ENCODE measurements at places on chromosomes 4 and X. TPM values are rescaled to one million over a fixed set of nuclear protein-coding genes. Genes with fewer than 3 reads are reported as not detected.

The STARD8 gene
- polyA plus RNA-seq, result 11.4 TPM

The MSX1 gene
- 1.1 TPM for polyA plus RNA-seq

GRCh38 chrX:19514791-19515614 is at the start of gene MAP3K15:
Gene MAP3K15, minus strand, starts transcription at chrX:19515508. Its CDS starts 247 bp downstream, at chrX:19515261.
- DNase-seq, result no peak

GRCh38 chr4:38509551-38509950 is 154.4 kb upstream of the KLF3 start:
- DNase-seq, result no peak

GRCh38 chr4:41217374-41217773 is 3.0 kb upstream of the APBB2 start:
- DNase-seq, result no peak

The CLGN gene
- polyA plus RNA-seq, result 4.2 TPM

The KDR gene
- polyA plus RNA-seq, result 58.4 TPM

DNA sequence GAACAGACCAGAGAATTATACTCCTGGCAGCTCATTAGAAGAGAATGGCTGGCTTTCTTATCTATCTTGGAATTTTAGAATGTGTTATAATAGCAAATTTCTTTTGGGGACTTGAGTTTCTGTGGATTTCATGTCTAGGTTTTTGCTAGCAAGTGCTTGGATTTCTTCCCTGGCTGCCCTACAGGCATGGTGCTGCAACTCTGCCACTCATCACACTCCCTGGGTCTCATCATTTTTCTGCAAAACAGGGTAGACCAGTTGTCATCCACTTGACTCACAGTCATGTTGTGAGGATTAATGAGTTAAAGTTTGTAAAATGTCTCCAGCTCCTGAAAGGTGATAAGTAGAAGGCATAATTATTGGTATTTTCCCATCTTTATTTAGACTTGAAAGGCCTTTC is 60.7 kb upstream of the LCORL start:
- no peak for DNase-seq

- DNase-seq, result no peak
Observed at GRCh38 chr4:126541820-126542219, 1090.9 kb upstream of the INTU start.

- no peak for DNase-seq
Observed at GRCh38 chrX:129360175-129360574, 163.1 kb downstream of the SMARCA1 start.

The TMEM271 gene
- polyA plus RNA-seq, result not detected

DNA sequence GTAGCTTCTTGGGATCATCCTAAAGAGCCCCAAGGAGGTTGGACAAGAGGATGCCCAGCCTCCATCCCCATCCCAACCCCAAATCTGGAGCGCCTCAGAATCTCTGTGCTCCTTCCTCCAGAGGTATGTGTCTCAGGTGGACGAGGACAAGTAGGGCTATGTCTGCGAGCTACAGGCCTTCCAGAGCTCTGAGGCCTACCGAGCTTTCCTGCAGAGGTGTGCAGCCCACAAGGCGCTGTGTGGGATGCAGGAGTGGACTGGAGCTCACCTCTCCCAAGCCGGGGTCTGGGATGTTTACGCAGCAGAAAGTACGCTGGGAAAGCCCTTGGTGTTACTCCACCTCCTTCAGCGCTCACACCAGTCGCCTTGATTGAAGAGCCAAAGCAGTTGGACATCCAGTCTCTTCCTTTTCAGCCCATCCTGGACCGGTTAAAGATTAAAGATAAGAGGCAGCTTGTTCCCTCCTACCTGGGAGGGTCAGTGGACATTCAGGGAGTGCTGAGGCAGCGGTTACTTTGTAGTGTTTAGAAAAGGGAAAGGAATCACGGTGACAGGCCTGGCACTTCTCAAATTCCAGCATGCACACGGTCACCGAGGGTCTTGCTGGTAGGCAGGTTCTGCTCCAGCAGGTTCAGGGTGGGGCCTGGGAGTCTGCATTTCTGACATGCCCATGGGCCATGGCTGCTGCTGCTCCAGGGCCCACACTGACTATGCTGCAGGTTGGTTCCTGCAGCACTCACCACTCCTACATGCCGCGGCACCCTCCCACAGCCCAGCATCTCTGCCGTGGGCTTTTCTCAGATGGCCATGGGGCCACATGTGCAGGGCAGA is 29.5 kb upstream of the JAKMIP1 start:
- no peak for DNase-seq

GRCh38 chr4:141126769-141127168 is 6.5 kb downstream of the RNF150 start:
- no peak for DNase-seq

GRCh38 chr4:7209699-7210098 is 17.4 kb downstream of the SORCS2 start:
- no peak for DNase-seq

DNA sequence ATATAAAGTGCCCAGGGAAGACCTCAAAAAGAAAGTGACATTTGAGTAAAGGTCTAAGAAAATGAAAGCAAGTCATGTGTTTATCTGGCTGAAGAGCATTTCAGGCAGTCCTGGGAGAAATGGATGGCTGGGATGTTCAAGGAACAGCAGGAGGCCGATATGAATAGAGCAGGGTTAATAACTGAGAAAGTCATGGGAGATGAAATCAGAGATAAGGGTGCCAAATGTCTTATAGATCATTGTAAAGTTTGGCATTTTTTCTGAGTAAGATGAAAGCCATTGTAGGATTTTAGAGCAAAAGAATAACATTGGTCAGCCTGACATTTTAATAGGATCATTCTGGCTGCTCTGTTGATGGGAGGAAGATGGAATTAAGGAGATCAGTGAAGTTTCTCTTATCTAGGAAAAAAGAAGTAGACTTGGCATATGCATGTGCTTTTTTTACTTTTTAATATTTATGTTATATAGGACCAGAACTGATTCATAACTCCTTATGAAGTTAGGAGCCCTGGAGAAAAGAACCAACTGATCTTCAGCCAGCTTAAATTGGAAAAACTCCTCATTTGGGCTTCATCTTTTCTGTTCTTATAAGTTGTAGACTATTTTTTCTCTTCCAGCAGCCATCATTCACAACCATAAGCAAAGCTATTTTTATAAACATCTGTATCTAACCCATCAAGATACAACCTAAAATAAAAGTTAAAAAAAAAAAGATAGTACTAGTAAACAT is 18.6 kb downstream of the AIMP1 start:
- DNase-seq, result no peak

The FSTL5 gene
- polyA plus RNA-seq, result 2.7 TPM

The USP11 gene
- polyA plus RNA-seq, result 115 TPM

DNA sequence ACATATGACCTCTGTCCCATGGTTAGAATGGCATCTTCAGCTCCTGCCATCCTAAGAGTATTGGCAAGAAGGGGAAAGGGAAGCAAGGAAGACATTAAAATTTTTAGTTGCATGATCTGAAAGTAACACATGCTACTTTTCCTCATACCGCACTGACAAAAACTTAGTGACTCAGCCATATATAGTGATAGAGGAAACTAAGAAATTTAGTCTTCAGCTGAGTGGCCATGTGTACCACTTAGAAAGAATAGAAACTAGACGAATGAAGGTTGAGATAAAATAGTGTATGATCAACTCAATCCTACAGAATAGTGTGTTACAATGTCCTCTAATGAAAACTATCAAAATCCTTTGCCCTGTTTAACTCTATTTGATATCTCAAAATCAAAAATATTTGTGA is 164.1 kb downstream of the PPP3CA start:
- no peak for DNase-seq

DNA sequence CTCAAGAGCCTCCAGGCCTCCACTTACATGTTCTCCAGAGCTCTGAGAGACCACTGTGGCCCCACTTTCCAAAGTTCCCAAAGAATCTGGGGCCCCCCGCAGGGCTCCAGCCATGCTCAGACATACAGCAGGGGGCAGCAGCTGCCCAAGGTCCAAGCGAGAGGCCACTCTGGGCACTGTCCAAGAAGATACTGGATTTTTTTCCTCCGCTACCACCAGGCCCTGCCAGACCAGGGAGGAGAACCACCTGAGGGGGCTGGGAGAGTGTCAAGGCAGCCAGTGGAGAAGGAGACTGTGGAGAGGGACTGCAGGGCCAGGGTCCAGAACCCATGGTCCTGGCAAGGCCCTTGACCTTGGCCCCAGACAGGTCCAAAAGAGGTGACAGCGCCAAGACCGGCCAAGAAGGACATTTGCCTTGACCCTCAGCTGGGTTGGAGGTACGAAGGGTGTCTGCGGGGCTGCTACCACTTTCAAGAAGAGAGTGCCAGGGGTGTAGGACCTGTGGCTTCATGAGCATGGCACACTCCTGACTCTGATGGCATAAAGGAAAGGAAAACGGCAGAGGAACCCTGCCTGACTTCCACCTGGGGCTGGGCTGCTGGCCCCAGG is 5.3 kb downstream of the EMD start:
- no peak for DNase-seq

GRCh38 chr4:10490996-10491395 is 33.8 kb upstream of the ZNF518B start:
- DNase-seq, result no peak

- DNase-seq, result no peak
Observed at GRCh38 chr4:136918772-136919171, 613.5 kb downstream of the PCDH18 start.

- no peak for DNase-seq
Observed at GRCh38 chrX:106917830-106918500, 2.2 kb upstream of the CLDN2 start.
